Erythroblast (primary cell): ENCODE measurements at places on chromosomes 2 and 18.
A peak's percentile ranks its signal among the peaks of the same experiment; 100 is the strongest.

GRCh38 chr2:67437114-67437513 is 40.0 kb downstream of the ETAA1 start:
- DNase-seq: no peak

- DNase-seq: no peak
These were observed 11.6 kb upstream of the OLA1 start for GRCh38 chr2:174259981-174260380.

DNA sequence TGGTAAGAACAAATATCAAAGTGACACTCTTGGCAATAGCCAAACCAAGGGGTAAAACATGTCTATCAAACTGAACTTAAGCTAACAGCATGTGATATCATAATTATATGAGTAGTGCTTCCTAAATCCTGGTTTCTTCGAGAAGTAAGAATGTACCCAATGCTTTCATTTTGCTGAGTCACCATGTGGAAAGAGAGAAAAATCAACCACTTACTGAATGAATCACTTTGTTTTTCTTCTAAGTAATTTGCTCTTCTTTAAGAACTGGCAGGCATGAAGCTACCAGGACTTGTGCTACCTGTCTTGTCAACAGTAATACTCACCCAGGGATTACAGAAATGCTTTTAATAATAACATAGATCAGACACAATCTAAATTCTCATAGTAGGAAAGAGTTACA is 19.0 kb upstream of the DUSP19 start:
- DNase-seq: peak; percentile 27

- peak; percentile 75 for DNase-seq
These were observed at the start of gene KIF3C for GRCh38 chr2:25982273-25982967. Gene KIF3C (minus strand): TSS chr2:25982497. CDS start chr2:25981917, 580 bp downstream.

DNA sequence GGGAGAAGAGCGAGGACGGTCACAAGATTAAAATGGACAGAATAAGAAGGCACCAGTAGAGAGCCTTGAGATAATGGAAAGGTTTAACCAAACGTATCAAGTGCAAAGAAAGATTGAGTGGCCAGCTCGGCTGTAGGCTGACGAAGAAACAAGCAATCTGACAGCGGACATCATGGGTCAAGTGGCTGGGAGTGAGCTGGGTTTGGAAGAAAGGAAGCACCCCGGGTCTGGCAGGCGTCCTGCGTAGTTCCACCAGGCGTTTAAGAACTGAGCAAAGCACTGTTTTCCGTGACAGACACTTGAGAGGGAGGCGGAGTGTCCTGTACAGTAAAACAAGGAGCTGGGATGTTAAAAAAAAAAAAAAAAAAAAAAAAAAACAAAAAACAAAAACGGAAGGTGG is 27.1 kb downstream of the DAPL1 start:
- no peak for DNase-seq

- DNase-seq: no peak
These were observed 33.2 kb upstream of the NAB1 start for GRCh38 chr2:190615555-190616200.

DNA sequence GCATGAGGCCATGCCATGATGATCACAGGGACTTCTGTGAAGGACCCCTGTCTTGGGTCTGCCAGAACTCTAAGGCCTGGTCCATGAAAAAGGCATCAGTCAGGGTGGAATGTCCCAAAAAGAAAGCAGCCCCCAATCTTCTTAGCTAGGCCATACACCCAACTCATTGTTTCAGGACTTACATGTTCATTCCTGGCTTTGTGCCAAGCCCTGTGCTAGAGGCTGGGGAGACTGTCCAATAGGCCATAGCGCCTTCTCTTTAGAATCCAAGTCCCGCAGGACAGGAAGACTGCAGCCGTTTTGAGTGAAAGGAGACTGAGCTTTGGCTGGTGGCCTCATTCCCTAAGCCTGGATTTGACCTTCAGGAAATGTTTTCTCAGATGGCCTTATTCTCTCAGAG is 247.3 kb downstream of the PRKCE start:
- peak; percentile 7 for DNase-seq

DNA sequence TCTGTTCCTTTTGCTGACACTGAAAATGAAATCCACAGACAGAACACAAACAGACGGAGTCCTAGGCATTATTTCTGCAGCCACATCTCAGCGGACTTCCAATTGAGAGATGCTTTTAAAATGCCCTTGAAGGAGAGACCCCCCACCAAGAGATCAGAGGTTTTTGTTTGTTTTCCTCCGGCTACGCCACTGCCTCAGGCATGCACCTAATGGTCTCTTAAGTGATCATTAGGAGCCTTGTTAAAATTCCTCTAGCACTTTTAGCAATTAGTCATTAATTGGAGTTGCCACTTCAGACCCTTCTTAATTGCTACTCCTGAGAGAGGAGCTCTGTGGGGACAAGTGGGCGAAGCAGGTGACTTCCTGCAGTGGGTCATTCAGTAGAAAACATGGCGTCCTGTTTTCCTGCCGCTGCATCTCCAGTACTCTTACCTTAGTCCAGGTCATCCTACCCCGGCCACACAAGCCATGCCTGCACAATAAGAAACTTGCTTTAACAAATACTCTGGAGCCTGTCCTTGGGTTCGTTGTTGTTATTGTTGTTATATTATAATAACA is 257.7 kb upstream of the CHAC2 start:
- no peak for DNase-seq

- no peak for DNase-seq
These were observed 340.1 kb downstream of the CLIP4 start for GRCh38 chr2:29455200-29455860.

DNA sequence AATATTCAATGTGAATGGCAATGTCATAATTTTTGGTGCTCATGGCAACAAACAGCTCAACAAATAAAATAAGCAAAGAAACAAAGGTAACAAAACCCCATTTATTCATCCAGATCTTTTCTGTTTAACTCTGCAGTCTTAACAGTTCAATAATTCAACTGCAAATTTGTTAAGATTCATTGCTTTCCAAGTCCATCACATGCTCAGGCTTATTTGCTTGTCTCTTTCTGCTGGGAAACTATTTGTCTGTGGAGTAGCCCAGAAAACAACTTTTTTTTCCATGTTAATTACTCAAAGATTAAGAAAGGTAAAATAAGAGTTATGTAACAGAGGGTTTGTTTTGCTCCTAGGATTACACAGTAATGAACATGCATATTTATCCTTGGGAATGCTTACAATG is 92.6 kb upstream of the PNPT1 start:
- DNase-seq: no peak

GRCh38 chr2:178271629-178272333 is 77.5 kb downstream of the OSBPL6 start:
- peak; percentile 17 for DNase-seq

- no peak for DNase-seq
These were observed 545.8 kb downstream of the ARHGAP15 start for GRCh38 chr2:143675021-143675420.

DNA sequence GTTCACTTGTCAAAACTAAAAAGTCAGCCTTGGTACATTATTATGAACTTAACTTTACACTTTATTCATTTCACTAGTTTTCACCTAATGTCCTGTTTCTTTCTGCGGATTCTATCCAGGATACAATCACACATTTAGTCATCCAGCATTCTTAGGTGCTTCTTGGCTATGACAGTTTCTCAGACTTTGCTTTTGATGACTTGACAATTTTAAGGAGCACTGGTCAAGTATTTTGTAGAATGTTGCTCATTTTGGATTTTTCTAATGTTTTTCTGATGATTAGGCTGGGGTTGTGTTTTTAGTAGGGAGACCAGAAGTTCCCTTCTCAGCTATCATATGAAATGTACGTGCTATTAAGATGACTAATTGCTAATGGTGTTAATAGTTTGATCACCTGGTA is 601.2 kb downstream of the LRRTM4 start:
- DNase-seq: no peak

DNA sequence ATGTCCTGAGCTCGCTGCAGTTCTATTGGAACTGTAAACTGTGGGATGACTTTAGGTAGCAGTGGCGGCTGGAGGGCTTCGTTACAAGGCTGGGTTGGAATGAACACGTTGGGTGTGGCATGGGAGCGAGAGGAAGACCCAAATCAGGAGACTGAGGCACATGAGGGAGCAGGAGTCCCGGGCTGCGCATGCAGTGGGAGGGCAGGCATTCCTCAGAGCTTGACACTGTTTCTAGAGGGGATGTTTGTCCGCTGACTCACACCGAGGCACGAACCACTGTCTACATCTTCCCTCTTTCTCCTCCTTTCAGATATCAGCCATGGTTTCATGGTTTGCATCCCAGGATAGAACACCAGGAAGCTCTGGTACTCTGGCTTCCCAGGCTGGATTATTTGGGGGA is 40.6 kb upstream of the LAMA1 start:
- no peak for DNase-seq

GRCh38 chr2:157890969-157891642 is 15.0 kb upstream of the ACVR1 start:
- DNase-seq: no peak

GRCh38 chr2:172350839-172351479 is 76.4 kb upstream of the ITGA6 start:
- DNase-seq: no peak

- DNase-seq: no peak
These were observed 350.2 kb downstream of the ZNF516 start for GRCh38 chr18:76144844-76145243.

DNA sequence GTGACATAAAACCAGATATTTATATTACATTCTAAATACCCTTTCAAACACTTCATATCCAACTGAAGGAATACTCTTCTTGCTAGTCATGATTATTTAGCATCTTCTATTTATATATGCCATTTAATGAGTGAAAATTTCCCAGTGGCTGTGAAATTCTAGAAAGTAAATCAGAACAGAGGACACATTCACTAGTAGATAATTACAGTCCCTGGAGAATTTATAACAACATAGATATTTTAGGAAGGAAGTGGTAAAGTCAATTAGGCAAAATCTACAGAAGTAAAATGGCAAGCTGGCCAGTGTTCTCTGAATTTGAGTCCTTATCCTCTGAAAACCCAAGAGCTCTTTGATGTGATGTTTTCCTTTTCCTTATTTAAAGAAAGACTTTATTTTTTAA is 121.8 kb downstream of the PMAIP1 start:
- DNase-seq: no peak

DNA sequence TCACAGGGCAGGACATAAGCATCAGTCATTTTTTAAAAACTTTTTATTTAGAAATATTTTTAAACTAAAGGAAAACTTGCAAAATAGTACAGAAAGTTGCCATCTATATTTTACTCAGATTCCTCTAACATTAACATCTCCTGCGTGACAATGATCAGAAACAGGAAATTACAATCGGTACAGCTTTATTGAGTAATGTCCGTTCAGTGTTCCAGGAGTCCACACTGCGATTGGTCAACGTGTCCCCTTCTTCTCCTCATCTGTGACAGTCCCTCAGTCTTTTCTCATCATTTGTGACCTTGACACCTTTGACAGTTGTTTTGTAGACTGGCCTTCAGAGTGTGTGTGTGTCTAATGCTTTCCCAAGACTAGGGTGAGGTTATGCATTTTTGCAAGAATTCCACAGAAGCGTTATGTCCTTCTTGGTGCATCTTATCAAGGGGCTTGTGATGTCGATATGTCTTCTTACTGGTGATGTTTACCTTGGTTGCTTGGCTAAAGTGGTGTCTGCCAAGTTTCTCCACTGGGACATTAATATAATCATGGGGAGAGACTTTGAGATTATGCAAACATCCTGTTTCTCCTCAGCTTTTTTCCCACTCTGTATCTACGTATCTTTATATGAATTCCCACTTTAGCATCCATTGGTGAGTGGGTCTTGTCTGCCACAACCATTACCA is 21.4 kb upstream of the TMEM177 start:
- no peak for DNase-seq

GRCh38 chr2:60154142-60154541 is 399.3 kb downstream of the BCL11A start:
- no peak for DNase-seq

- DNase-seq: no peak
These were observed 77.8 kb upstream of the TACR1 start for GRCh38 chr2:75277111-75277510.

GRCh38 chr2:172433144-172433543 is 5.8 kb downstream of the ITGA6 start:
- DNase-seq: no peak

- DNase-seq: peak; percentile 14
These were observed 86.5 kb upstream of the EPB41L3 start for GRCh38 chr18:5630057-5630899.

DNA sequence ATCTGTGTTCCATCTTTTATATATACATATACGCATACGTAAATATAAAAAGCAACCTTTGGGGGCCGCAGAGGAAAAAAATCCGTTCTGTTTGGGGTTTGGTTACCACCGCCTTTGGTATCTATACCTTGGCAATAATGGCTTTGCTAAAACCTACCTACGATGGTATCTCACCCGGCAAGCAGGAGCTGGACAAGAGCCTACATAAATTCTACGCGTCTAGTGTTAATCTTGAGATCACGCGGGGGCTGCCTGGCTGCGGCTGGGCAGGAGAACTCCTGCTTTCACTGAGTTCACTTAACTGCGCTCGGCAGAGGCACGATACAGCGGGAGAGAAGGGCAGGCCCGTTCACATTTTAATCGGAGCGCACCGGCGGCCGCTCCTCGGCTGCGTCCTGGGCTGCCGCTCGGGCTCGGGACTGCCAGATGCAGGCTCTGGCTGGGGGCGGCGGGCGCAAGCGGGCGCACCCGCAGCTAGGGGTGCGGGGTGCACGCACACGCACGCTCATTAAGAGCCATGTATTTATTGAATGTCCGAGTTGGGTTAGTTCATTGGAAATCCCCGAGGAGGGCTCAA is 1.7 kb upstream of the POU3F3 start:
- no peak for DNase-seq

- peak; percentile 29 for DNase-seq
These were observed 86.9 kb upstream of the MAPK4 start for GRCh38 chr18:50472941-50473340.

GRCh38 chr18:48834413-48835031 is 116.2 kb downstream of the SMAD7 start:
- DNase-seq: peak; percentile 30

- DNase-seq: no peak
These were observed 308.5 kb downstream of the KCNS3 start for GRCh38 chr2:18186816-18187613.

DNA sequence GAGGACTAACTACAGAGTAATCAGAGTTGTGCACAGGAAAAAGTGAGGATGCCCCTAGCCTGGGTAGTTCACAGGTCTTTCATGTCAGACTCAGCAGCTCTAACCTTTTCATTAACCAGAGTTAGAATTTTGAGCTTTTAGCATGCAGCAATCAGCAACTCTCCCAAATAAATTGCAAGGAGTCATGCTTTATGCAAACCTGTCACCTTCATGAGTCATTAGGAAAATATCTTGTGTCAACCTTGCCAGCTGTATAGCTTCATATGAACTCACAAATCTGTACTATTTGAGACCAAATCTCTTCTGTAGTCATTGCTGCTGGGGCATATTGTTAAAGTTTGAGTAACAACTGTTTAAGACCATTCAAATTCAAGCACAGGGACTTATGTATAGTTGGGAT is 382.3 kb upstream of the NT5C1B start:
- DNase-seq: no peak

GRCh38 chr2:57884281-57884680 is 162.3 kb upstream of the VRK2 start:
- no peak for DNase-seq

- no peak for DNase-seq
These were observed 82.5 kb downstream of the MGAT5 start for GRCh38 chr2:134336352-134336751.

GRCh38 chr2:154686162-154686561 is 12.3 kb upstream of the KCNJ3 start:
- DNase-seq: no peak

GRCh38 chr18:27130065-27130630 is 55.0 kb downstream of the CHST9 start:
- no peak for DNase-seq
